ENCODE measurements at places on chromosomes 7 and 10. TPM values are rescaled to one million over a fixed set of nuclear protein-coding genes. Genes with fewer than 3 reads are reported as not detected.

DNA sequence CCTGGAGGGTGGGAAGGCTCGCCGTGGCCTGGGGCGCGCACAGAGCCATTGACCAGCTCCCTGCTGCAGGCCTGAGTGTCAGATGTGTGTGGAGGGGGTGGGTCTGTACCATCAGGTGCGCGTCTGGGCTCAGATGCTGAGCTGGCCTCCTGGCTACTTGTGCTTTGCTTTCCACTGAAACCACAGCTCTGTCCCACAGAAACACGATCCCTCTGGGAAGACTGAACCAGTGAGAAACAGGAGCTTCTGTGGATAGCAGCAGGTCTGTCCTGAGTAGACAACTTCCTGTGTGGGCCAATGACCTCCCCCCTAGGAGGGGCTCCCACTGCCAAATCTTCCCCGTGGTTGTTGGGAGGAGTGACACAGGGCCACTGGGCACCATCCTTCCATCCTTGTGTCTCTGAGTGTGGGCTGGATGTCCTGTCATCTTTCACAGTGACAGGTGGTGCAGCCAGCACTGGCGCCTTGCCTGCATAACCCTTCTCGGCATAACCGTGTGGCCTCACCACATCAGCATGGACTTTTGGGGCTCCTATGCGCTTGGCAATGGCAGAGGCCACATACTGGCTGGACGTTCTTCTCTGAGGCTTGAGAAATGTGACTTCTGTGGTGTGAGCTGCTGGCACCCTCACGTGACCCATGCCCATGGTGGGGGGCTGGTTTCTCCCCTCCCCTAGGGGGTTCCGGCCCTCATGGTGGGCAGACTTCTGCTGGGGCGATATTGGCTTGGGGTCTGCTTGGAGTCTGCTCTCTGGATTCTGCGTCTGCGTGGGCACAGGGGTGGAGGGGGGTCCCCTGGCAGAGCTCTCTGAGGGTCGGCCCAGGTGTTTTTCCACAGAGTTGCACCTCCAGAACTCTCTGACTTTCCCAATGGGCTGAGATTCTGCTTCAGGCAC is 245.5 kb upstream of the GRB10 start:
- H3K27me3 ChIP-seq, result peaks cover 77% of the 10 kb centered on the region
- no peak overlapping the region for H3K27ac ChIP-seq
- no peak overlapping the region for H3K4me3 ChIP-seq
- H3K36me3 ChIP-seq, result no peaks in the 10 kb centered on the region
- no peaks in the 10 kb centered on the region for H3K4me1 ChIP-seq

GRCh38 chr10:132030898-132031463 is 34.8 kb upstream of the JAKMIP3 start:
- H3K4me1 ChIP-seq, result no peaks in the 10 kb centered on the region
- H3K36me3 ChIP-seq, result no peaks in the 10 kb centered on the region
- no peak overlapping the region for H3K4me3 ChIP-seq
- no peak overlapping the region for H3K27ac ChIP-seq
- DNase-seq, result no peak
- peaks cover 18% of the 10 kb centered on the region for H3K27me3 ChIP-seq

DNA sequence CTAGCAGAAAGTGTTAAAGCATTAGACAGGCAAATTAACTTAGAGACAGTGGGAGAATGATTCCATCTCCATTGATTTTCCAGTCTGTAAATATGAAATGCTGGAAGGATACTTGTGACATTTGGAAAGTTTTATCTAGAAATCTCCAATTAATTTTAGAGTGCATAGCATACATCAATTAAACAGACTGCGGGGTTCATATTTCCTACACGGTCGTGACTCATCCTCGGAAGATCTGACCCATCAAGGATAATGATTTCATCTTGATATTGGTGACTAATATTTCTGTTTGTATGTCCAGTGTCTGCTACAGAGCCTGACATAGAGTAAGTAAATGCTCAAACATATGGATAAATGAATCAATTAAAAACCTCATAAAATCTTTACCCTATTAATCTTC is 474.9 kb downstream of the KCNMA1 start:
- no peaks in the 10 kb centered on the region for H3K4me1 ChIP-seq
- no peak for DNase-seq
- no peak overlapping the region for H3K27ac ChIP-seq
- no peak overlapping the region for H3K4me3 ChIP-seq

GRCh38 chr10:86075512-86075911 is 291.1 kb downstream of the GRID1 start:
- H3K4me3 ChIP-seq, result no peak overlapping the region
- DNase-seq, result no peak
- H3K27me3 ChIP-seq, result no peaks in the 10 kb centered on the region
- no peaks in the 10 kb centered on the region for H3K36me3 ChIP-seq
- no peak overlapping the region for H3K27ac ChIP-seq

TUBAL3 gene
- 6.3 TPM for total RNA-seq

CFTR gene
- total RNA-seq, result 0.07 TPM

Measured in K562 (cell line).